ENCODE measurements at places on chromosomes 1 and 21.

DNA sequence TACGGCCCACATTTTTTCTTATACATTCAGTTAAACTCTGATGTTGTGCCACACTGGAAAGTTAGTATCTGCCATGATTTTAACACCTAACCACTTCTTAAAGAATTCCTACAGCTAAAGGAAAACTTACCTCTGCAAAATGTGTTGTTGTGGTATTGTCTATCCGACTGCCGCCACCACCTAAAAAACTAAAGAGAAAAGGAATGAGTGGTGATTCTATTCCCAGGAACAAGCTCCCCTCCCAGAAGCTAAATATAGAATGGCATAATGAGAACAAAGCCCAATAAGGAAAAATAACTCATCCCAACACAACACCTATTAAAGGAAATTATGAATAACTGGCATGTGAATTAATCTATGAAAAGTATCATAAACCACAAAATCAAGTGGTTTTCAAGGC, 39.5 kb downstream of the RNF115 start:
- DNase-seq, result no peak

DNA sequence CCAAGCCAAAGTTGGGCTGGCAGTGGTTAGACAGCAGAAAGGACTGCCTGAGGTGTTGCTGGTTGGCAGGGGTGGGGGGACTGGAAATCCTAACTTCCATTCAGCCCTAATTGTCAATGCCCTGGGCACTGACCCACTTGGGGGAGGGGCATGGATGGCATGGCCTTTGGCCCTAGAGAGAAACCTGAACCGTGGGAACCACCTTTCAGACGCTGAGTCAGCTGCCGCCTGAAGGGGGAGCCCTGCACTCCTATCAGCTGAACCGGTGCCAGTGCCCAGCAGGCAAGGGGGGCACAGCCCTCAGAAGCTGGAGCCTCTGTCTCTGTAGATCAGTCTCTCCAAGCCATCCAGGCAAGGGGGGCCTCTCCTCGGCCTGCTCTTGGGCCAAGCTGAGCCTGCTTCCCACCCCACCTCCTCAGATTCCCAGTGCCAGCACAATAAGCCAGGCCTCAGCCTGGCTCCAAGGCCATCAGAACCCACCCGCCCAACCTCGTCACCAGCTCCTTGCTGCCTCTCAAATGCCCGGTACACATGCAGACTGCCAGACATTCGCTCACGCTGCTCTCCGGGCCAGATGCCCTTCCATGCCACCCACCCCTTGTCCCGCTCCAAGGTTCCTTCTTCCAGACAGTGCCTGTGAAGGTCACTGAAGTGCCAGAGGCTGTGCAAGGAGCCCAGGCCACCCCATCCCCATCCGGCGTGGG, 11.6 kb downstream of the TINAGL1 start:
- peak; percentile 51 for DNase-seq

GRCh38 chr1:147384804-147385203, 142.3 kb downstream of the CHD1L start:
- DNase-seq, result no peak

DNA sequence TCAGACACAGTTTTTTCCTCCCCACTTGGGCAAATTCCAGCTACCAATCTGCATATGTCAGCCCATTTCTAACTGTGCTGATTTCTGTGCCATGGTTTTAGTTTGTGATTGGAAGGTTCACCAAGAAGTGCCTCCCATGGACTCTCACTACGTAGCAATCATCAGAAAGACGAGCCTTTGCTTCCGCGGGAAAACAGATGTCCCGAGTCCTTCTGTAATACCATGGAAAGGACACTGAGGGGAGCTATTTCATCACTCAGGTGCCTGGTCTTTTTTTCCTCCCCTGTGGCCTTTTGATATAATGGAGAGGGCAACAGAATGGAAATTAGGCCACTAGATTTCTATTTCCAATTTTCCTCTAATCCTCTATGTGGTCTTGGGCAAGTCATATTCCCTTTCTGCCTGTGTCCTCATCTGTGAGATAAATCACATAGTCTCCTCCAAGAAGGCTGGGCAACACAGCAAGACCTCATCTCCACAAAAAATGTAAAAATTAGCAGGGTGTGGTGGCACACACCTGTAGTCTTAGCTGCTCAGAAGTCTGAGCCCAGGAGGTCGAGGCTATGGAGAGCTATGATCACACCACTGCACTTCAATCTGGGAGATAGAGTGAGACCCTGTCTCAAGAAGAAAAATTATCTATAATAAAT, 24.8 kb downstream of the LEMD1 start:
- no peak for DNase-seq
